ENCODE measurements at places on chromosomes 6 and 20. TPM values are rescaled to one million over a fixed set of nuclear protein-coding genes. Genes with fewer than 3 reads are reported as not detected.

DNA sequence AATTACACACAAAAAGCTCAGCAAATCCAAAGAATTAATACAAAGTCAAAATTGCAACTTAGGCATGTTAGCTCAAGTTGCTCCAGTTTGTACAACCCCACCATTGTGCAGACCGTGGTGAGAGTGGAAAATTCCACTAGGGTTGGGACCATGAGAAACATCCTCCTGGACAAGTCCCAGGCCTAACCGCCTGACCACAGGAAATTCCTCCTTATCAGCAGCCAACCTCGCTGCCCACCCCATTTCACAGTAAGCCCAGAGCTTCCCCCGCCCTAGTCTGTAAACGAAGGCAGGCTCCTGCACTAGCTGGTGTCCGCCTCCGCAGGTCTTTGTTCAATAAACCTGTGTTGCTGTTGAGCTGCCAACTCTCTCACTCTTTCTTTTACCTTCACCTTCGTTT is 1023.3 kb downstream of the EYS start:
- H3K4me3 ChIP-seq: no peak overlapping the region
- no peak for DNase-seq
- H3K27me3 ChIP-seq: no peaks in the 10 kb centered on the region
- no peaks in the 10 kb centered on the region for H3K4me1 ChIP-seq
- no peak overlapping the region for H3K27ac ChIP-seq

- no peaks in the 10 kb centered on the region for H3K4me1 ChIP-seq
- no peak overlapping the region for H3K27ac ChIP-seq
- H3K4me3 ChIP-seq: no peak overlapping the region
- DNase-seq: no peak
Observed at GRCh38 chr6:47579040-47579439, 101.5 kb downstream of the CD2AP start.

- H3K4me1 ChIP-seq: peaks cover 35% of the 10 kb centered on the region
- H3K4me3 ChIP-seq: peak overlapping the region; percentile 85
- H3K27me3 ChIP-seq: no peaks in the 10 kb centered on the region
- peak; percentile 90 for DNase-seq
- H3K36me3 ChIP-seq: no peaks in the 10 kb centered on the region
Observed at GRCh38 chr6:56843476-56844349, 111.2 kb upstream of the BEND6 start.

GRCh38 chr6:24757611-24758010 is 17.1 kb upstream of the GMNN start:
- no peaks in the 10 kb centered on the region for H3K4me1 ChIP-seq
- DNase-seq: no peak
- H3K4me3 ChIP-seq: no peak overlapping the region
- H3K27me3 ChIP-seq: no peaks in the 10 kb centered on the region

The FAM162B gene
- total RNA-seq: 2.2 TPM

Data from sigmoid colon (tissue), 7 donors.